T-cell (primary cell): ENCODE measurements at places on chromosomes 5 and 9. TPM values are rescaled to one million over a fixed set of nuclear protein-coding genes. Genes with fewer than 3 reads are reported as not detected.

Gene ADAMTS12
- total RNA-seq, result not detected

Gene MRPL41
- 47.5 TPM for total RNA-seq

Gene HSPB3
- not detected for total RNA-seq

DNA sequence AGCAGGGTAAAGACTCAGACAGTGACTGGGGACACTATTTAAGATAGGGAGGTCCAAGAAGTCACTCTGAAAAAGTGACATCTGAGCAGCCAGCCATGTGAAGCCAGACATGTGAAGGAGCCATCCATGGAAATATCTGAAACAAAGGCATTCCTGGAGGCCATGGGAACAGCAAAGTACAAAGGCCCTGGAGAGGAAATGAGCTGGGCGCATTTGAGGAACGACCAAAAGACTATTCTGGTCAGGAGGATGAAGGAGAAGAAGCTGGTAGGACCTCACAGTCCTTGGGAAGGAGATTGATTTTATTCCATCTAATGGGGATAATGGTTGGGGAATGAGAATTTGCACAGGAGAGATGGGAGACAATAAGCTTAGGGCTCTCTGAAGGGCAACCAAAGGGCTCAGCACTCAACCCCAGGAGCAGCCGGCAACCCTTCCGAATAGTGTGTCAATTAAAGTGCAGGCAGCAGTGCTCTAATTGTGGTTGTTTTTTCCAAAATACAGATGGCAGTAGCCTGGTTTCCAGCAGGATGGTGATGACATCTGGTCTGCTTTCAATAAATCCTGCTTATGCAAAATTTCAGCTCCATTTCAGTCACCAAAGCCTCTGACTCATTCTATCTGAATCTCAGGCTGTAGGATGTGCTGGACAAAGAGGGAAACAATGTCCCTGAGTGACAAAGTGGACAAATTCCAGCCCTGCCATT is 26.7 kb downstream of the FOXI1 start:
- H3K36me3 ChIP-seq, result no peaks in the 10 kb centered on the region
- H3K27me3 ChIP-seq, result no peaks in the 10 kb centered on the region
- H3K27ac ChIP-seq, result no peak overlapping the region
- no peak for DNase-seq

GRCh38 chr9:68738358-68738757 is 33.3 kb downstream of the PIP5K1B start:
- H3K36me3 ChIP-seq, result no peaks in the 10 kb centered on the region
- H3K27me3 ChIP-seq, result peaks cover 6% of the 10 kb centered on the region
- H3K4me1 ChIP-seq, result no peaks in the 10 kb centered on the region
- no peak overlapping the region for H3K27ac ChIP-seq
- H3K4me3 ChIP-seq, result no peak overlapping the region
- DNase-seq, result no peak

DNA sequence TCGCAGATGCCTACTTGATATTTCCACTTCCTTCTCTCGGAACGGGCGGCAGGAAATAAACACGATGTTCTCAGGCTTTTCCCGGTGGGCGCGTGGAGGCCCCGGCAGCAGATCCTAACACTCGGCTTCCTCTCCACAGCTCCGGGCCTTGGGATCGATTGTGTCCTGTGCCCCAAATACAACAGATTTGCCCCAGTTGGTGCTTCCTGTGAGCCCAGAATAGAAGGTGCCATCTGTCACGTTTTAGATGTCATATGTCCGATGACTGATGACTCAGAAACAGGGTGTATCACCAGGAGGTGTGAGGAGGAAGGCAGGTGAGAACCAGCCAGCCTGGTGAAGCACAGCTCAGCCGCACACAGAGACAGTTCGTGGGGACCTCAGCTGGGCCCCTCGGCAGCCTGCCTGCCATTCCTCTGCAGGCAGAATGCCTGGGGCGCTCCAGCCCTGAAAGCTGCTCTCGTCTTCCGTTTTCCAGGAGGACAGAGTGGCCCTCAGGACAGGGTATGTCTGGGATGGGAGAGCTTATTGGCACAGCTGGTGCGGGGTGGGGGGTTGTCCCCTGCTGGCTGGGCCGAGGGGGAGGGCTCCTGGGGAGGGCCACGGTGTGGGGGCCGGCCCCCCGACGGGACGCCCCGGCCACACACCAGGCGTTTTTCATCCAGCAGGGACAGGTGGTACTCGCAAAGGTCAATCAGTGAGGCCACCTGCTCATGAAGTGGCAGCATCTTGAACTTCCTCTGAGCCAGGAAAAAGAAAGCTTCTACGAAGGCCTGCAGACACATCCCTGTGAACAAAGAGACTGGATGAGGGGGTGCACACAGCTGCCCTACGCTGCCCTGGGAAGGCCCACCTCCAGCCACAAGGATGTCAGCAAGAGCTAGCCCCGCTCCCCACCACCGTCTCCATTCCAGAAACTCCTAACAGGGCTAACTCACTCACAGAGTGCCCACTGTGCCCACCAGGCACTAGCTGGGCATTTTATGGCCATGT is 171.0 kb downstream of the DAB2IP start:
- H3K4me3 ChIP-seq, result no peak overlapping the region
- H3K27ac ChIP-seq, result no peak overlapping the region
- no peaks in the 10 kb centered on the region for H3K36me3 ChIP-seq
- no peaks in the 10 kb centered on the region for H3K4me1 ChIP-seq
- no peaks in the 10 kb centered on the region for H3K27me3 ChIP-seq
- no peak for DNase-seq

GRCh38 chr5:62256161-62257019 is 49.6 kb upstream of the KIF2A start:
- H3K36me3 ChIP-seq, result no peaks in the 10 kb centered on the region
- peak overlapping the region; percentile 51 for H3K4me3 ChIP-seq
- no peaks in the 10 kb centered on the region for H3K27me3 ChIP-seq
- DNase-seq, result no peak

GRCh38 chr5:127355337-127355736 is 64.7 kb downstream of the MEGF10 start:
- DNase-seq, result no peak
- H3K4me3 ChIP-seq, result no peak overlapping the region
- no peaks in the 10 kb centered on the region for H3K36me3 ChIP-seq
- H3K27me3 ChIP-seq, result no peaks in the 10 kb centered on the region

GRCh38 chr5:159032656-159033350 is 66.9 kb downstream of the EBF1 start:
- no peaks in the 10 kb centered on the region for H3K36me3 ChIP-seq
- DNase-seq, result no peak
- no peaks in the 10 kb centered on the region for H3K27me3 ChIP-seq
- H3K27ac ChIP-seq, result no peak overlapping the region

- H3K27me3 ChIP-seq, result peaks cover 9% of the 10 kb centered on the region
- H3K36me3 ChIP-seq, result no peaks in the 10 kb centered on the region
- H3K27ac ChIP-seq, result no peak overlapping the region
These were observed 4.0 kb upstream of the PSAT1 start for GRCh38 chr9:78292716-78293497.

GRCh38 chr9:3942361-3942760 is 357.5 kb downstream of the GLIS3 start:
- no peaks in the 10 kb centered on the region for H3K27me3 ChIP-seq
- H3K27ac ChIP-seq, result no peak overlapping the region
- H3K4me1 ChIP-seq, result no peaks in the 10 kb centered on the region
- no peaks in the 10 kb centered on the region for H3K36me3 ChIP-seq

DNA sequence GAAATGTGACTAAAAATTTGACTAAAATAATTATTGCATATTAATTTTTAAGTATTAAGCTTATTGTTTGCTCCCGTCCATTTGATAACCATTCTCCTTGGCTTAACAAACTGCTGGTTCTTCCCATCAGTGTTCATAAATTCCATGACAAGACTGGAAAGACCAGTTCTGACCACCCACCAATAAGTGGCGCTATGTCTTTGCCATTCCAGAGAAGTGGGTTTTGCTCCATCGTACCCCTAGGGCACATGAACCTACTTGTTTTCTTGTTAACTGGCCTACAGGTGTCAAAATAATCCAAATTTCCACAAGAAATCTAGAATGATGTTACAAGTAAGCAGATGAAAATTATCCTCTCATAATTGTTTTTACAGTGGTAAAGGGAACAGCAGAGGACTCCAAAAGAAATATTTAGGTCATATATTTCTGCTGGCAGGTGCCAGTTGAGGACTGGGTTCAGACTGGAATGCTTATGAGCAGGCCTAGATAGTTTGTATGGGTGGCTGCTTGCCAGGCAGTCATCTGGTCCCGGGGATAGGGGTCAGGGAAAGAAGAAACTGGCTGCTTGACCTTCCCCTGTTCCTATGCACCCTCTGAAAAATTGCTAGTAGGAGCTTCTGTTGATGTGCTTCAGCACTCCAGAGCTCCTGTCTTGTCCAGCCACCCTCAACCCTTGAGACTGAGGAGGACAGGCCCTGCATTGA is 283.1 kb upstream of the ADAMTSL1 start:
- no peaks in the 10 kb centered on the region for H3K4me1 ChIP-seq
- no peaks in the 10 kb centered on the region for H3K36me3 ChIP-seq
- no peak overlapping the region for H3K27ac ChIP-seq
- H3K27me3 ChIP-seq, result no peaks in the 10 kb centered on the region
- H3K4me3 ChIP-seq, result no peak overlapping the region
- DNase-seq, result no peak

- H3K27ac ChIP-seq, result peak overlapping the region; percentile 62
- no peaks in the 10 kb centered on the region for H3K36me3 ChIP-seq
- peak; percentile 62 for DNase-seq
- no peak overlapping the region for H3K4me3 ChIP-seq
These were observed 12.6 kb upstream of the TCF7 start for GRCh38 chr5:134101686-134102439.

- DNase-seq, result no peak
- H3K4me3 ChIP-seq, result no peak overlapping the region
- H3K27me3 ChIP-seq, result peaks cover 7% of the 10 kb centered on the region
- no peaks in the 10 kb centered on the region for H3K4me1 ChIP-seq
These were observed 397.4 kb downstream of the PIK3R1 start for GRCh38 chr5:68612972-68613371.

DNA sequence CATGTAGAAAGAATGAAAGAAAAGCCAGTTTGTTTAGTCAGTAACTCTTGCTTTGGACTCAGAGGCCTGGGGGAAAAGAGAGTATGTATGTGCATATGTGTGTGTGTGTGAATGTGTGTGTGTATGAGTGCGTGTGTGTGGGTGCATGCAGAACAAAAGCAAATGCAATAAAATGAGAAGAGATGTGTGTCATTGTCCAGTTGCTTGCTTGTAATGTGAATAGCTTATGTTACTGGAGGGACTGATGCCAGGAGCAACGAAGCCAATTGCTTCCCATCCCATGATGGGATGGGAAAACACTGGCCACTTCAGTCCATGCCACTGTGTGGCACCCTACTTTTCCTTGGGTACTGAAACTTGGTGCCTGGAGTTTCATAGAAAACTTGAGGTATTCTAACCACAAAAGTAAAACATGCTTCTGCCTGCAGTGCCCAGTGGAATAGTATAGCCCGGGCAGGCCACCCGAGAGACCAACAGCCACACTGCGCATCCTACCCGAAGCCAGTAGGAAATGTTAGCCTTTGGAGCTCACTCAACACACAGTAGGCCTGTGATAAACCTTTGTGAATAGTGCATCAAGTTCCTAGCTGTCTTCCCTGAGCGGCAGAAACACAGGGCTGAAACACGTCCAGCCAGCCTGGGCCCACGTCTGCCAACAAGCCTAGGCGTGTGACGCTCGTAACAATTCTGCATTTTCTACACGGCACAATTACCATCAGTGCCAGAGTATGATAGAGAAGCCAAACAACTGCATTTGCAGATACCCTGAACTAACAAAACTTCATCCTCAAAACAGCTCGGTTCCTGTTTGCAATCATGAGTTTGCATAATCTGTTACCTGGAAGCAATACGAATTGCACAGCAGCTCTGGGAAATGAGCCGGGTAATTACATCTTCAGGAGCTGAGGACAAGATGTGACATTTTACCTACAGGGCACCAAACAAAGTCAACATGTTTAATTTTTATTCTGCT is 198.1 kb downstream of the SYK start:
- no peaks in the 10 kb centered on the region for H3K36me3 ChIP-seq
- H3K4me1 ChIP-seq, result peaks cover 4% of the 10 kb centered on the region
- DNase-seq, result no peak
- no peaks in the 10 kb centered on the region for H3K27me3 ChIP-seq
- H3K4me3 ChIP-seq, result no peak overlapping the region

DNA sequence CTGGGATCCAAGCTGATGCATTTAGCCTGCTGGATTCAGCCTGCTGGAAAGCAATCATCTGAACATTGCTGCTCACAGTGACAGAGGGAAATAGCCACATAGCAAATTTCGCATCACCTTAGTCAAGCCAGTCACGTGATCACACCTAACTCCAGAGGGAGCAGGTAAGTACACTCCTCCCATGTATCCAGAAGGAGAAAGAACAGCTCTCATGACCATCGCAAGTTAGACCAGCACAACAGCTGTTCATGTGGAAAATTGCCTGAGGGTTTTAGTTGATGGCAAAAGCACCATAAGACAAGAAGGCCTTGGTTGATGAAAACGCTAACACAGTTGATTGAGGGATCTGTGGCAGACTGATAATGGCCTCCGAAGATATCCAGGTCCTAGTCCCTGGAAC is 34.2 kb upstream of the MYO10 start:
- H3K36me3 ChIP-seq, result no peaks in the 10 kb centered on the region
- DNase-seq, result no peak
- H3K4me3 ChIP-seq, result no peak overlapping the region
- H3K27me3 ChIP-seq, result no peaks in the 10 kb centered on the region

- no peak overlapping the region for H3K4me3 ChIP-seq
- no peaks in the 10 kb centered on the region for H3K36me3 ChIP-seq
- no peak overlapping the region for H3K27ac ChIP-seq
- H3K27me3 ChIP-seq, result no peaks in the 10 kb centered on the region
- no peak for DNase-seq
These were observed 20.0 kb upstream of the AGGF1 start for GRCh38 chr5:77010243-77010642.

DNA sequence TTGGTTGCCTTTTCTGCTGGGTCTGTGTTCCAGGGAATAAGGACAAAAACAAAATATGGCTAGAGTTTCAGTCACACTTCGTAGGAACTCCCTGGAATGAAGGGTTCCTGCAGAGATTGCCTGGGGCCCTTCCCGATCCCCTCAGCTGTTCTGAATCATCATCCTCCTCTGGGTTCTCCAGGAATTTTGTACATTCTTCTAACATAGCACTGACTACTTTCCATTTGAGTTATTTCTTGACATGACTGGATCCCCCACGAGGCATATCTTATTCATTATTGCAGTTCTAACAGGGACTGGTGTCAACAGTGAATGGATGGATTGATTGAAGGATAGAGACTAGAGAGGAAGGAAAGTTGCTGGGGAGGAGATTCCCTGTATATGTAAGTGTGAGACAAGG is 49.2 kb upstream of the TNC start:
- no peaks in the 10 kb centered on the region for H3K27me3 ChIP-seq
- H3K27ac ChIP-seq, result no peak overlapping the region
- no peaks in the 10 kb centered on the region for H3K4me1 ChIP-seq
- H3K36me3 ChIP-seq, result no peaks in the 10 kb centered on the region
- H3K4me3 ChIP-seq, result no peak overlapping the region

GRCh38 chr9:97985058-97985861 is 2.1 kb downstream of the ANP32B start:
- H3K27ac ChIP-seq, result peak overlapping the region; percentile 77
- H3K36me3 ChIP-seq, result no peaks in the 10 kb centered on the region
- peak overlapping the region; percentile 47 for H3K4me3 ChIP-seq
- H3K27me3 ChIP-seq, result peaks cover 4% of the 10 kb centered on the region
